ENCODE measurements at places on chromosomes 2 and 18.
A peak's percentile ranks its signal among the peaks of the same experiment; 100 is the strongest.

GRCh38 chr2:206230060-206230762 lies 44.3 kb upstream of the ZDBF2 start:
- no peak for DNase-seq

DNA sequence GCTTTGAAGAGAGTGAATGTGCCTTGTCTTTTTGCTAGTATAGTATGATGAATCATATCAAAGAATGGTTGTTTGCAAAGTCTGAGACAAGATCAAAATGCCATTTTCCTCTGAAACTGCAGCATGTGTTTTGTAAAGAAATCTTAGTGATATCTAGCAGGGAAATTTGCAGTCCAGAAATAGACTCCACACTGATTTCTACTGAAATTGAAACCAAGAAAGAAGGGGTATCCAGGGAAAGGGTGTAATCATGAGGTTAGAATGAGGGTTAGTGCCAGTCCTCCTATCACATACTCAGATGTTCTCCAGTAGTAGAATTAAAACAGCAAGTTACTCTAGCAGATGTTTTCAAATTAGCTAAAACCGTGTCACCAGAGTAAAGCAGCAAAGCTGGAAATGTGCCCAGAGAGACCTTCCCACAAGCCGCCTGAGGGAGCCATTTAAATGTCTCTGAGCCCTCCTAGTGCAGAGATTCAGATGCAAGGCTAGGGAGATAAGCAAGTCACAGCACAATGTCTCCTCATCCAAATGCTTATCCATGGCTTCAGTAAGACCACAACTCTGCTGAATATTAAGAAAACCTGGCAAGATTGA lies 4.9 kb downstream of the DLGAP1 start:
- DNase-seq: no peak

- DNase-seq: no peak
Measured at GRCh38 chr2:199989822-199990221, 34.4 kb downstream of the MAIP1 start.

DNA sequence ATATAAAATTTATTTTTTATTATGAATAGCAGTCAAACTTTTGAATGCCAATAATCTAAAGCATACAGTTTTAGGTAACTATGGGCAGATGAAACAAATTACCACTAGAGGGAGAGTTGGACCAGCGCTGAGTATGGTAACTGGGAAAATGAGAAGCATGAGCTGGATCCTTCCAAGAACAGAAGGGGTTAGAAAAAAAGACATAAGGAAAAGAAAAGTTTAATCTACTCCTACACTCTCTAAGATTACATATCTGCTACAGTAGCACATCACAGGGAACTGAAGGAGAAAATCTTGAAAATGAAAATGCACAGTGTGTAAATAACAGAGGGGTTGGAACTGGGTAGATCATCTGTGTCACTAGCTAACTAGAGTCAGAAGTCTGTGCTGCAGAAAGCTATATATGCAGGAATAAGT lies 15.5 kb downstream of the REG3G start:
- DNase-seq: no peak

- DNase-seq: no peak
Measured at GRCh38 chr18:37346048-37346447, 219.6 kb downstream of the CELF4 start.

GRCh38 chr2:28747714-28748113 lies 3.9 kb upstream of the PPP1CB start:
- DNase-seq: no peak

- no peak for DNase-seq
Measured at GRCh38 chr18:36398419-36398818, 100.9 kb downstream of the FHOD3 start.

- DNase-seq: no peak
Measured at GRCh38 chr2:224442071-224442967, 40.4 kb upstream of the FAM124B start.

DNA sequence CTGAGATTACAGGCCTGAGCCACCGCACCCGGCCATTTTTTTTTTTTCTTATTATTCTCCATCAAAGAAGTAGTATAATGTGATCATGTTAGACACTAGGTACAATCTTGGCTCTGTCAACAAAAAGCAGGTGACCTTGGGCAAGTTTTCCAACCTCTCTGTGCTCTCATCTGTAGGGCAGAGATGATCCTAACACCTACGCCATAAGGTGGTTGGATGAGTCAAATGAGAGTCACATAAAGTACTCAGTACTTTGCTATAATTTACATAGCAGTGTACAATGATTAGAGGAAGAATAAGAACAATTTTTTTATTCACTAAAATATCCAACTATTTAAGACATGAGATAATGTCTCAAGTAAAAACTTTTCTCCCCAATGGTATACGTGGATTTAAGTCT lies 128.6 kb downstream of the TGIF1 start:
- DNase-seq: no peak

GRCh38 chr18:3624935-3625741 lies 175.2 kb downstream of the TGIF1 start:
- peak; percentile 65 for DNase-seq

DNA sequence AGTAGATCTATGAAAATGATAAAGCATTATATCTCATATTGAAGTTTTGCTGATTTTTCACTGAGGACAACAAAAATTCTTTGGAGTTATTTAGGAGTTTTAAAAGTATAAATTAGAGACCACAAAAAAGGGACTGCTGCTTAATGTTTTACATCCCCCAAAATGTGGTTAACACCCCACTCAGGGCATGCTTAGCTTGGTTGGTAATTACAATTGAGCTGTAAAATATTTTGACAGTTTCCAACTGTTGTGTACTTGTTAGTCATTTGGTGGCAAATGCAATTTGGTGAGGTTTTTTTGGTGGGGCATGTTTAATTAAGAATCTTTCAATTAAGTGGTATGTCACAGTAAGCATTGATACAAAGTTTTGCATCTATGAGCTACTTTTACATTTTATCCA lies 137.3 kb upstream of the OTX1 start:
- no peak for DNase-seq

GRCh38 chr18:44927127-44927849 lies 246.6 kb downstream of the SETBP1 start:
- no peak for DNase-seq

DNA sequence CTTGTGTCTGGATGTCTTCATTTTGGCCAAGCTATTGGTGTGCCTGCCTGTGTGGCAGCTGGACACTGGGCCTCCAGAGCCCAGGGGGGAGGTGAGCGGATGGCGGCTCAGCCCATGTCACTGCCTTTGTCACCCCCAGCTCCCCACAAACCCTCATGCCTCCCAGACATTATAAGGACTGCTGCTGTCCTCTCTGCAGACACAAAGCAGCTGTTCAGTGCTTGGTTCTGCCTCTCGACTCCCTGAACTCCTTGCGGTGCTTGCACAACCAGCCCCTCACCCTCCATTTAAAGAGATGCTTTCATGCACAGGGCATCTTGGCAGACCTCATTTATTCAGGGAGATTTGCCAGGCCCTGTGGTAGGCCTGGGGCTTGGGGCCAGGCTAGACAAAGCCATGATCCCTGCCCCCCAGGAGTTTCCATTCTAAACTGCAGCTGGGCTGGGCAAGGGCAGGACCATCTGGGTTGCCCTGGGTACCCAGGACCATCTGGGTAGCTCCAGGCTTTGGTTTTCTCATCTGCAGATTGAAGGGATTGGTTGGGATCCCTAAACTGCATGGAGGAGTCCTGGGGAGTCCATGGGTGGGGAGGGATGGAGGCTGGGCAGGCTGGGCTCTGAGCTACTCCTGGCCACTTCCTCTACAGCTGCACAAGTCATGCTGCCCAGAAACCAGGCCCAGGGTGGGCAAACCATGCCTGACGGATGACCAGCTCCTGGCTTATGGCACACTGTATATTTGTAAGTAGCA lies 168.5 kb downstream of the CELF4 start:
- DNase-seq: no peak

DNA sequence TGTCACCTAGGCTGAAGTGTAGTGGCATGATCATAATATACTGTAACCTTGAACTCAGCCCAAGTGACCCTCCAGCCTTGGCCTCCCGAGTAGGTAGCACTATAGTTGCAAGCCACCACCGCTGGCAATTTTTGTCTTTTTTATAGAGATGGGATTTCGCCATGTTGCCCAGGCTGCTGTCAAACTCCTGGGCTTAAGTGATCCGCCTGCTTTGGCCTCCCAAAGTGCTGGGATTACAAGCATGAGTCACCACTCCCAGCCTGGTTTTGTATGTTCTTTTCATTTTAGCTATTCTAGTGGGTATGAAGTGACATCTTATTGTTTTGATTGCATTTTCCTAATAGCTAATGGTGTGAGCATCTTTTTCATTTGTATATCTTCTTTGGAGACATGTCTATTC lies 11.3 kb upstream of the EXOC6B start:
- DNase-seq: no peak

GRCh38 chr2:176575237-176575744 lies 306.0 kb downstream of the MTX2 start:
- DNase-seq: no peak

Data from stimulated activated CD4-positive, alpha-beta T cell treated with anti-CD3 and anti-CD28 coated beads, Interleukin-2, amount 100 ng/mL, for 24 hours (primary cell).